Caudate nucleus (tissue), 63 donors: ENCODE measurements at places on chromosomes 1 and 21.

- DNase-seq = peak; percentile 67
These were observed 2.5 kb downstream of the INKA2 start for GRCh38 chr1:111736548-111737215.

DNA sequence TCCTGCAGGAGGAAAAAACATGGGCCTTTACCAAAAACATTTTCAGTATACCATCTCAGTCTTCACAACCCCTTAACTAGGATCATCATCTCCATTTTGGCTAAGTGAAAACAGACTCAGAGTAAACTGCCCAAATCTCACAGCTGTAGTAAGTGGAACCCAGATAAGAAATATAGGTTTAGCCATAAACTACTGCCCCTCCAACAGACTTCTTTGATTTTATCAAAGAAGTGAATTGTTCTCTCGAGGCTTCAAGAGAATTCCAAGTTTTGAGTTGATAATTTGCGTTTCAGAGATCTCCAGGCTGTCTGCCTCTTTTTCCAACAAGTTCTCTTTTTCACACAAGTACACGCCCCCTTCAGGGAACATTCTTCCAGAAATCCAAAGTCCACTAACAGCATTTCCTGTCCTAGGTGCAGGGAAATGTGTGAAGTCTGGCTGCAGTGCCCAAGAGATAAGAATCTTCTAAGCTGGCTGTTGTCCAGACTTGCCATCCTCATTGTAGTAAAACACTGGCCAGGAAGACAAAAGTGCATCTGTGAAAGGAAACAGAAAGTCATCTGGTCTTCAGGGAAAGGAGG lies 30.8 kb downstream of the RNF19B start:
- DNase-seq = no peak

GRCh38 chr1:204249736-204250427 lies 36.1 kb upstream of the GOLT1A start:
- DNase-seq = no peak

DNA sequence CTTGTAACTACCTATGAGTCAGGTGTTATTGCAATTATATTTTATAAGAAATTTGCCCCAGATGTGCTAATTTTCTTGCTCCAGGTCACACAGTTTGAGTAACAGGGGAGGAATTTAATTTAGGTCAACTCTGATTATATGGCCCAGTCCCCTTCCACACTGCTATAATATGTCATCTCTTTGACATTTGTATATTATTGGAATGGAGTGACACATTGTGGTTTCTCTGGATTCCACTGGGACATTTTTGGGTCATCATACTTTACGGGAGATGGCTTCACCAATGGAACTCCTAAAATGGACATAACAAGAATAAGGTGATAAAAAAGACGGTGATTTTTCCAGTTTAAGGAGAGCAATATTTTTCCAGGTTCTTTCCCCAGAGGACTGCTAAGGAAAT lies 191.2 kb downstream of the DISC1 start:
- no peak for DNase-seq

DNA sequence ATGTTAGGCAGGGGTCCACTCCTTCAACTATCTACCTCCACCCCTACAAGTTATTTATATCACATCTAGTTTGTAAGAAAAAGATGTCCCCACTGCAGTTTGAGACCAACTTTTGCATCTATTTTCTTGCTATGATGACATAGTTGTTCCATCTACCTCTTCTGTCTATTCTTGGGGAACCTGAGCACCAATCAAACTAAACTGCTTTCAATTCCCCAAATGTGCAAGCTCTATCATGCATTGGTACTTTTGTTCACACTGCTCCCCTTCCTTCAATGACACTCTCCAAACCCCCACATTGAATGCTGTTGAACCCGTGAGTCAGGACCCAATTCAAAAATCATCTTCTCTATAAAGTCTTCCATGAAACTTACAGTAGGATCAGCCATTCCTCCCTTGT lies 16.0 kb upstream of the FRRS1 start:
- no peak for DNase-seq

DNA sequence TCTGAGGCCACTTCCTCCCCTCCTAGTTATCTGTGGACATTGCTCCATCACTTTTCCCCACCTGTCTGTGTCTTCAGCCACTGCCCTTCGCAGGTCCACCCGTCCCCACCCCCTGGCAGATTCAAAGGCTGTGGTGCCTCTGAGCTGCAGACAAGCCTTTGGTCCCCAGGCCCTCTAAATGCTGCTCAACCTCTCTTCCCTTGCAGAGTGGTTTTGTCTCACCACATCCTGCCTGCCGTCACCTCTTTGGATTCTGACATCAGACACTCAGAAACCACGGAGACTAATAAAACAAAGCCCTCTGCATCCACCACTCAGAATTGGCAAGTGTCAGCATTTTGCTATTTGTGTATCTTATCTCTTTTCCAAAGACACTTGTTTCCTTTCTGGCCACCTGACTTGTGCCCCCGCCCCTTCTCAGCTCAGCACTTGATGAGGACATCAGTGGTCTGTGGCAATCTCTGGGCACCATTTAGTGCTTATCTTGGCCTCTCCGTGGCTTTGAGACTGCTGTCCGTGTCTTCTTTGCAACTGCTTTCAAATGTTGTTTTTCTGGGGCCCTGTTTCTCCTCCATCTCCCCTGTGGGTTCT lies 7.7 kb downstream of the CNIH3 start:
- DNase-seq = no peak
